ENCODE measurements at places on chromosomes 3 and 15.

DNA sequence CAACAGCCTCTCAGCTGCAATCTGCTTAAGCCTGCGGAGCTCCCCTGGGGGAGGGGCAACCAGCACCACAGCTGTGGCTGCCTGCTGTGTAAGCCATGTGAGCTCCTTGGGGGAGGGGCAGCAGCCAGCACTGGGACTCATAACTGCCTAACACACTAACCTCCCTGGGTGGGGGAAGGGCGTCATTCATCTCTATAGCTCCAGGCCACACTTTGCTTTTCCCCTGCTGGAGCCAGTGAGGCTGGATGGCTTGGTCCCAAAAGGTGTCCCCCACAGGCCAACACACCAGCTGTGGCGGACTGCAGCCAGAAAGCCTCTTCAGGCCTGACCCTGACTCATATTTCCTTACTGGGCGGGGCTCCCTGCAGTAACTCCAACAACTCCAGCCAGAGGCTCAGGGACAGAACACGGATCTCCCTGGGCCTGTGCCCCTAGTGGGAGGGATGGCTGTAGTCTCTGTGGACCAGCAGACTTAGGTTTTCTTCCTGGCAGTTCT lies 129.8 kb downstream of the PPM1L start:
- no peak for DNase-seq

DNA sequence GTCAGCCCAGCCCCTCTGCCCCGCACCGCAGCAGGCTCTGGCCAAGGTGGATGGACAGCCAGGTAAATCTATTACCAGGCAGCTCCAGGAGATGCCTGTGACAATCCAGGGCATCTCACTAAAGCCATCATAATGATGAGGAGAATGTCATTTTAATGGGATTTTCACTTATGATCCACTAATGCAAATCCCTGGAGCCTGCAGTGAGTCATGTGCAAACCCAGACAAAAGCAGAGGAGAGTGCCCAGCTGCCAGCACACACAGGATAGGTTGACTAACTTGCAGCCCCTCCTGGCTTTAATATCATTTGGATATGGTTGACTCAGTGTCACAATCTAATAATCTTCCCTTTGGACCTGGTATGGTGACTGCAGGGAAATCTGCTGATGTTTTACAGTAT lies 206.9 kb upstream of the TRIM42 start:
- no peak for DNase-seq

- no peak for DNase-seq
These were observed 409.0 kb downstream of the VPS13C start for GRCh38 chr15:61651267-61651666.

DNA sequence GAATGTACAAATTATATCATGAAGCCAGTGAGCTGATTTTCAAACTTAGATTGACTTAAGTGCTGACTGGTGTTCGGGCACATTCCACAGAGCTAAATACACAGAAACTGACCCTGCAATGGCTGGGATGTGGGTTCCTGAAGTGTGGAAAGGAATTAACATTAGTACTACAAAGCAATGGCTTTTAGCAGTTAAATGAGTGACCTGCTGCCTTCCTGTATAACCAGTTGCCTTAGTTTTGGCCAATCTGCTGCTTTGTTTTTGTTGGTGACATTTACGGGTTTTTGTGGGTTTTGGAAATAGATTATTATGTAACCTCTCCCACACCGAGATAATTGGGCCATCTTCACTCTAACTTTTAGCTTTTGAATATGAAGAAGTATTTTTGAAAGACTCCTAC lies 2.4 kb upstream of the SKIC8 start:
- no peak for DNase-seq

DNA sequence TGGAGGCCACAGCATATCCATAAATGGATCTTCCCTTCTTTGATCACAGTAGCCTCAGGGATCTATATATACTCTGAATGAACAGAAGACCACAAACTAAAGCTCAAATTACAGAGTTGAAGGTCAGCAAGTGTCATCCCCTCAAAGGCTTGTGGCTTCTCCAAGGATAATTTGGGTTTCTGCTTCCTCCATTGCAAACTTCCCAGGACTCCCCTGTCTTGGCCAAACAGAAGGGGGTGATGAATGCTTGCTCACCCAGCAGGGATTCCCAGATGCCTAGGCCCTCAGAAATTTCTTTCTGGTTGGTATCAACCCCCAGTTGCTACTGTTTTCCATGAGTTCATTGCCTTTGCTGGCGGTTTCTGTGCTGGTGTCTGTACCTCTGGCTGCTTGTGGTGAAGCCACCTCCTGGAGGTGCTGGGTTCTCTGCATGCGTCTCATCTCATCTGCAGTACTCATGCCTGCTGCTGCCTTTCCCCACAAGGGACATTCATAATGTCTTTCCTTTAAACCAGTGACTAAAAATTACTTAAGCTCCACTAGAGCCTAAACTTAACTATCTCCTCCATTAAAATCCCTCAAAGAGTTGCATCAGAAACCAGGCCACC lies 17.7 kb downstream of the ENTPD3 start:
- no peak for DNase-seq

- no peak for DNase-seq
These were observed 232.5 kb downstream of the OCA2 start for GRCh38 chr15:27866505-27867165.

DNA sequence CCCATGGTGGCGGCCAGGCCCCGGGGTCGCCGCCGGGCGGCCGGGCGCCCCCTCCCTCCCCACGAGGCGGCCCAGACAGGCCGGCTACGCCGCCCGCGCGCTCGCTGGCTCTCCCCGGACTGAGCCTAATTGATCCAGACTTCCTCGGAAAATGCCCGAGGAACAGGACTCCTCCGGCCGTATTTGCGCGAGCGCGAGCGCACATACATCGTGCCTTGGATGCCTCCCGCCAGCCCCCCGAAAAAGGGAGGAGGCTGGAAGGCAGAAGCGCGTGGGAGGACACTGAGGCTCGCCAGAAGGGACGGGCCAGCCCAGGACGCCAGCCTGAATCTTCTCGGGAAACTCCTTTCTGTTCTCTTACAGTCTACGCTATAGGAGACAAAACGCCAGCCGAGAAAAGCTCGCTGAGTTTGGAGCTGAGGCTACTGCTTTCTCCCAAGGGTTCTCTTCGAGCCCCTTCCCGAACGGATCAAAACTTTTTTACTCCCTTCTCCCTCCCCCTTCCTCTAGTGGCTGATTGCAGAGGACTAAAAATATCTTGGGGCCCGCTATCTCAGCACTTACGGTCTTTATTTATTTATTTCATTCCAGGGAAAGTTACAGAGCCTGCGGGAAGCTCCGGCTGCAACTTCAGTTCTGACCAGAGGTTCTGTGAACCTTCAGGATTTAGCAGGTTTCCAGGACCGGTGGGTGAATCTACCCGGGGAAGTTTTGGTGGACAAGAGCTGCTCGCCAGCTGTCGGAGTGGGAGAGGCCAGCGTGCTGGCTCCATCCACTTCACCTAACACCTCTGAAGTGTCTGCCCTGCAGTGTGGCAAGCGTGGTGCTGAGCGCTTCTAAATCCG lies at the start of gene PDZRN3:
PDZRN3 (minus strand) TSS at position 121 of the 845 bp plus-strand sequence.
- no peak for DNase-seq

Data from thoracic aorta (tissue), 2 donors.